Fibroblast of skin of left biceps (primary cell): ENCODE measurements at places on chromosomes 12 and 14.

- DNase-seq = no peak
These were observed 129.7 kb upstream of the PLEKHG7 start for GRCh38 chr12:92573104-92573503.

GRCh38 chr14:66859063-66859671, 330.1 kb upstream of the GARIN2 start:
- DNase-seq = no peak

GRCh38 chr14:30681752-30682355, 59.7 kb downstream of the SCFD1 start:
- no peak for DNase-seq

DNA sequence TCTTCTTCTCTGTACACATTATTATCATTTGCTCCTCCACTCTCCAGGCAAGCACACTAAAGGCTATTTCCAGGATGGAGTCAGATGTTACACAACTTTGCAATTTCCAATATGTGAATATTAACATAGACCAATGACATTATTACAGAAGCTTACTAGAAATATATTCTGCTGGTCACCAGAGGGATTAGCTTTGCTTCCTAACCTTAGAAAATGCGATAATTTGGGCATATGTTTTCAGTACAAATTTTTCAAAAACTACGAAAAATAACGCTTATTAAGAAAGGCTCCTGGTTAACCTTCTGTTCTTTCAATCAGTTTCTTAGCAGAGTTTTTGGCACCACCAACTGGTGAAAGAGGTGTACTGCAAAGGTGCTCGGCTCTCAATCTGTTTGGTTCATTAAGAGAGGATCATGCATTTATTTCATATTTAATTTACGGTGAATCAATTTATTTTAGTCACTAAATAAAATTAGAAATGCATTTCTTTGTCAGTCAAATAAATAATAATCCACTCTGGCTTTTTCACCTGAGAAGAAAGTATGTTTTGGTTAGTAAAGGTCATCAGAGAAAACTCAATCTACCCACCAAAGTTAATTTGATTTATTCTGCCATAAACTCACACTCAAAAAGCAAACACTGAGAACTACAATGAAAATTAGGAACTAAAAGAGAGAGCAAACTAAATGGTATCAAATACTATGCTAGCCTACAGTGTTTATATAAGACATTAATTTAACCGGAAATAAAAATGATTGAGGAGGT, 39.2 kb downstream of the EFCAB11 start:
- no peak for DNase-seq

DNA sequence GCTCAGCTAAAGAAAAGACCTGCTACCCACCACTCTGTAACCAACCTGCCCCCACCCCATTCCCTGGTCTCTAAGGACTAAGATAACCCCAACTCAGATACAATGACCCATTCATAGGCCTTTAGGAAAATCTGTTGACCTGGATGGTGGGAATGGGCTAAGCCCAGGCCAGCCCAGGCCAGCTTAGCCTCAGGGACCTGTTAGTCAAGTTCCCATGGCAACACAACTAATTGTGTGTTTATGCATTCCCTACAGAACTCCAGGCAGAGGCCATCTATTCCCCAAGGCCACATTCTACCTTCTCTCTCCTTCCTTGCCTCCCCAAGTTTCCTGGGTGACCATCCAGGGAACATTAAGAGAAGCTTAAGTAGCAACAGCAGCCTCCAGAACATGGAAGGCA, 16.1 kb upstream of the KRT8 start:
- no peak for DNase-seq

- DNase-seq = no peak
These were observed 2.0 kb downstream of the MGP start for GRCh38 chr12:14883686-14884085.

DNA sequence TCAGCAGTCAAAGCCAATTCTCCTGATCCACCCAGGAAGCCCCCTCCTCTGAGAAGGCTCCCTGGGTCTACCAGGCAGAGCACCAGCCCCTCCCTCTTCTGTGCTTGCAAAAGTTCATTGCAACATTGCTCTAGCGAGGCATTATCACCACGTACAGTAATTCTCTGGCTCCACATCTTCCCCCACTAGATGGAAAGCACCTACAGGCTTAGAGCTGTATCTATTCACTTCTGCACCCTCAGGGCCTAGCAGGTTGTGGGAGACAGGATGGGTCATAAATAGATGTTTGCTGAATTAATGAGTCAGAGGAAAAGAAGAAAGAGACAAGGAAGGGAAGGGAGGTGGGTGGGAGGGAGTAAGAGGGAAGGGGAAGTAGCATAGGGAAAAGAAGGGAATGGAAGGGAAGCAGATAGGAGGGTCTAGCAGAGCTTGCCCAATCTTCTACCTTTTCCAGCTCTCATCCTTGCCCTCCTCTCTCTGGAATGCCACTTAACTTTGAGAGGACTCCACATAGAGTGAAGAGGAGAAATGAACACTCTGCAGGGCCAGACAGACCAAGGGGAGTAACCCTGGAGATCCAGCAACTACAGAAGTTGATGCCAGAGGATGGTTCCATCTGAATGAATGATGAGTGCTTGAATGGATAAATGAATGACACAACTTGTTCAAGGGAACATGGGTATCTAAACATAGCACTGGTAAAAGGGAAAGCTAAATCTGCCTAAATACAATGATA, 42.0 kb upstream of the NT5DC3 start:
- DNase-seq = no peak

DNA sequence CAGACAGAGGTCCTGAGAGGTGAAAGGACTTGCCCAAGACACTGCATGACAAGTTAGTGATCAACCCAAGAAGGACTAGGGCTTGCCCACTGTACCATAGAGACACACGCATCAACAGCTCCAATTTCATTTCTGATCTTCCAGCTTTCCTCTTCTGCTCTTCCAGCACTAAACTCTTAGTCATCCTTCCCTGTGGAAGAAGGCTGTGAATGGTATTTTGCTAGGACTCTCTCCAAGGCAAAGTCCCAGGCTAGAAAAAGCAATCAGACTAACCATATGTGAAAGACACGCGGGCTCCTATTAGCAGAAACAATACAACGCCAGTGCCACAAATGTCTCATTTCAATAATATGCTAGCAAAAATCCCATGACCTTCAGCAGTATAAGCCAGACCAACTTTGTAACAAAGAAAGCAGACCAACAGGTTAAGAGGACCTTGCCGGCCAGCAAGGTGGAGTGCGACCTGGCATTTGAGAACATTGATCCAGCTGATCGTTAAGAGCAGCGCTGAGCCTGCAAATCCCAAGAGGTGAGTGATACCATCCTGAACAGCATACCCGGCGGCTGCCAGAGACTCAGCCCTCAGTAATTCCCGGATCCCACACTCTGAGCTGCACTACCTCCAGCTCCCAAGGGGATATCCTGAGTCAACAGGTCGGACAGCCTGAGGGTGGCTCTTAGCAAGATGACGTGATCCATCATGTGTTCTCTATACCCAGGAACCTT, 132.5 kb downstream of the FOXN3 start:
- DNase-seq = peak; percentile 21

- no peak for DNase-seq
These were observed 15.6 kb downstream of the APPL2 start for GRCh38 chr12:105220150-105220928.

GRCh38 chr12:62533755-62534107, 67.1 kb downstream of the MON2 start:
- no peak for DNase-seq

- no peak for DNase-seq
These were observed 4.2 kb downstream of the KRT82 start for GRCh38 chr12:52401926-52402325.

DNA sequence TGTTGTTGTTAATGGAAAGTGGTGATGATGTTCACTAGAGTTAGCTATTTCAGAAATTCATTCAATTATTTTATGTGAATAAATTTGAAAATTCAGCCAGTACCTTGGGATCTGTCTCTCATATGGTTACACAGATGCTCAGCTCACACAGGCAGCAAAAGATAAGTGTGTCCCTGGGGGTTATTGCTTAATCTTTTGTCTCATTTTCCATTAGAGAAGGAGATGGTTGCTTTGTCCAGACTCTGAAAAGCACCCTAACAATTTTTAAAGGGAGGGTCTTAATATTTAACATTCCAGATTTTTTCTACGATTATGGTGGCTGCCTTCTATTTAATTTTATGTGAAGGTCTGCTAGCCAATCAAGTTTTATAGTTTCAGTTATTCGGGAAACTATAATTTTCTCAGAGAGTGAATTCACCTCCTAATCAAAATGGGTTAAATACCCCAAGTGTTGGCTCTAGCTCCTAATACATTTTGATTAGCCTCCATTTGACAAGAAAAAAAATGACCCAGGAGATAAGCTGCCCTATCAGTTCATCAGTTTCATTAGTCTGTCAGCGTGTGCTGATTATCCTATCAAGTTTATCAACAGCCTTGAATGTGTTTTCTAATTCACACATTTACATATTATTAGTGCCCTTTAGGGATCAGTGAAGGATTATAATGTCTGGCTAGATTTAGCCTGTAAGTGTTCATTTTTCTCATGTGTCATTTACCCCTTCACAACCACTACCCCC, 282.1 kb downstream of the TMTC2 start:
- no peak for DNase-seq
